Heart right ventricle (tissue), 16 donors: ENCODE measurements at places on chromosomes 3 and 15. TPM values are rescaled to one million over a fixed set of nuclear protein-coding genes. Genes with fewer than 3 reads are reported as not detected.

DNA sequence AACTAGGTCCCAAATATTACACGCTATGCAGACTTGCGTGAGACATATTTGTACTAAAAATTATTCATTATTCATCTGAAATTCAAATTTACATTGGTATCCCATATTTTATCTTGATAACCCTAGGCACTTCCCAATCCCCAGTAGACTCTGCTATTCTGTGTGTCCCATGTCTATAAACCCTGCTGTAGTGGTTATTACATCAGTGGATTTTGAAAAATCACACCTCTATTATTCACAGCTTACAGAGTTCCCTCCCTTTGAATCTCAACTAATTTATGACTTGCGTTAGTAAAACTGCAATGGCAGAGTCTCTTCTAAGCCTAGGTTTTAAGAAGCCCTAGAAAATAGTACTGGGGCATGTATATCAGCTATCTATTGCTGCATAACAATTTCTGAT, 54.3 kb downstream of the TRIM69 start:
- DNase-seq, result no peak

Gene HLTF
- 4.5 TPM for polyA plus RNA-seq

DNA sequence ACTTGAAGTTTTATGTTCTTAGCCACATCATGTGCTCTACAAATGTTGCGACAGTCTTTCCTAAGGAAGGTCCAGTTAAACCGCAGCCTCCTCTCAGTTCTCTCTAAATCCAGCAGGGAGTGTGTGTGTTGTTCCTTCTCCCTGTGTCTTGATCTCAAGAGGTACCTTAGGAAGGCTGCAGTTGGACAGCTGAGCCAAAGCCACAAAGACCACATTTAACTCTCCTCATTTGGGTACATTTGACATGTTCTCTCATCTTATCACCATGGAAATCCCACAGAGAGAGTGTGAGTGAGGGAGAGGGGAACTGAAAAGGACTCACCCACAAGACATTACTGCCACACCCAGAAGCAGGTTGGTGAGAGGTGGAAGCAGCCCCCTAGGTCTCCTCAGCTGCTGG, 79.5 kb downstream of the CD200R1L start:
- DNase-seq, result no peak

Gene OR4M2
- not detected for polyA plus RNA-seq

Gene SEC62
- polyA plus RNA-seq, result 34.1 TPM

Gene GOLGA6A
- not detected for polyA plus RNA-seq

GRCh38 chr3:16051691-16052090, 122.8 kb upstream of the GALNT15 start:
- DNase-seq, result no peak

Gene LAMB2
- 423 TPM for polyA plus RNA-seq

- DNase-seq, result no peak
These were observed 80.1 kb upstream of the TRIM42 start for GRCh38 chr3:140597792-140598191.

DNA sequence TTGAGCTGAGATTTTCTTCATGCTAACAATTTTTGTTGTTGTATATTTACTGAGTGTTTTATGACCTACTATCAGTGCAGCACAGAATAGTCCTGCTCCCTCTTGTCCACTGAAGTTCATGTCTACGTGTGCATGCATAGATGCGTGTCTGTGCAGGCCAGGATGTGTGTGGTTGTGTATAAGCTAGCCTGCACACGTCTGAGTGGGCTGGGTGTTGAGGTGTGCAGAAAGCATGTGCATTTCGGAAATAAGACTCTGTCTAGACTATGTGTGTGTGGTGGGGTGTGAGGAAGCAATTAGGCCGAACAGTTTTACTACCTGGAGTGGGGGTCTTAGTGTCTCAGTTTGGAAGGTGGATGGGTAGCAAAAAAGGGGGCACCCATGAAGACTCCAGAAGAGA, 39.2 kb downstream of the ATP2B2 start:
- DNase-seq, result no peak

Gene CLCN2
- 1.6 TPM for polyA plus RNA-seq

GRCh38 chr3:195257454-195258448, 13.2 kb downstream of the XXYLT1 start:
- no peak for DNase-seq

DNA sequence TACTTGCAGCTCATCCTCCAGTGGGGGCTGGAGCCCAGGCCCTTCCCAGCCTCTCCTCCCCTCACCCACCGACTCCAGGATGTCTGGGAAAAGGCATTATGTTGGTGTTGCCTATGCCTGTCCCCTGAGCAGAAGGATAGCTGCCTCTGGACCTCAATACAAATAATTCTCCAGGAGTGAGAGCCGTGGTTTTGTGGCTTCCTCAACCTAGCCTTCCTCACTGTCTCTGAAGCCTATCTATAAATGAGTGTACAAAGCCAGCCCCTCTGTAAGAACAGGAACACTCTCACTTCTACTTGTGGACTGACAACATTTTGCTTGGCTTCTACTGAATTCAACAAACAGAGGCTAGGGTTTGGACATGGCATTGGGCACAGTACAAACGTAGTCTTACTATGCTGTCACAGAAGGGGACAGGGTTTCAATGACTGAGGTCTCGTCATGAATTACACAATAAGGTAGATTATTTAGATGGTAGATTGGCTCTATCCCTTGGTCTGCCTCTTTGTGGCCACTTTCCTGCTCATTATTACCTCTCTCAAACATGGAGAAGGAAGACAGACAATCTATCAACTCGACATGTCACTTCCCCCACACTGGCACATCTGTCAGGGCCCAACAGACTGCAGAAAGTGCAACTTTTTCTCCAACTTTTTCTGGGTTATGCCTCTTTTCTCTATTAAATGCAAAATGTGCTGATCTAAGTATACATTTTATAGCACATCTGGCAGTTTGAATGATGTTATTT, 82.8 kb upstream of the MEX3B start:
- DNase-seq, result no peak

Gene NR2F2
- 22.9 TPM for polyA plus RNA-seq

- no peak for DNase-seq
These were observed 270.0 kb upstream of the PEX5L start for GRCh38 chr3:180306691-180307090.

DNA sequence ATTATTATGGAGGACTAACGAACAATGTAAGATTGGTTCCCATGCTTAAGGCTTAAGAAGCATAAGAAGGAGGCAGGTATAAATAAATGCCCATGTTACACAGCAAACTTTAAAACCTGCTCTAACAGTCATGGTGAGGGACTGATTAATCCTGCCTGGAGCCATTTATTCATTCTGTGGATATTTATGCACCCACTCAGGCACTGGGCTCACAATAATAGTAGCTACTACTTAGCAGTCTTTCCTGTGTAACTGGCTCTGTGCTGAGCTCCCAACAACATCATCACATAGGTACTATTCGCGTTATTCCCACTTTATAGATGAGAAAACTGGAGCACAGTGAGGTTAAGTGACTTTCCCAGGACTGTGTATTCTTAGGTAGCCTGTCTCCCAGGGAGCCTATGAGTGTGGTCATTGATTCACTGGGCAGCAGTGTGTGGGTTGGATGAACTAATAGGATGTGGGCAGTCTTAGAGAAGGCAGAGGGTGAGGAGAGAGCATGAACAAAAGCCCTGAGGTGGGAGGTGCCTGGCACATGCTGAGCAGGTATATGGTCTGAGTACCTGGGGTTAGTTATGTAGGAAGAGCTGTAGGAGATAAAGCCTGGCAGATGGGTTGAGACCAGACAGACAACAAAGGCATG, 44.1 kb upstream of the UMPS start:
- DNase-seq, result no peak

DNA sequence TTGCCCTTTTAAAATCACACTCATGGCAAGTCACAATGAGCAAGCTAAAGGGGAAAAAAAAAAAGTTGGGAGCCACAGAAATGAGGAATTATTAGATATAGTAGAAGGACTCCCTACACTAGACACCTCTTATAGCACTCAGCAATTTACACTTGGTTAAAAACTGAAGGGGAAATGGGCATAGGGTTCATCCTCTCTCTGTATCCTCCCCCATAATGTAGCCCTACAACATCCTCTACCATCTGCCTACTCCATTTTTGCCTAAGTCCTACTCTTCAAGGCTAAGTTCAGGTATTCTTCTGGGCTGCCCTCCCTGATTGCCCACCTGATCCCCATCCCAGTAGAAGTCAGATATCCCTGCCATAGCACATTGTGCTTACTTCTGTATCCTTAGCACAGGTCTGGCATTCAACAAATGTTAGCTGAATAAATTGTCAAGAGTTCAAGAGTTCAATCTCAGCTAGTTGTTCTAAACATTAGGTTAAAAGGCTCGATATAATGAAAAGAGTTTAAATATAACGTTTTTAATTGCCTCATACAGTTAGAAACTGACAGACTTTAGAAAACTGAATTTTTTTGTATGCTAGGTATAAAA, 14.5 kb downstream of the SETD2 start:
- DNase-seq, result no peak

Gene ICE2
- 16.4 TPM for polyA plus RNA-seq

GRCh38 chr3:58784888-58785287, 118.3 kb upstream of the FAM3D start:
- no peak for DNase-seq

DNA sequence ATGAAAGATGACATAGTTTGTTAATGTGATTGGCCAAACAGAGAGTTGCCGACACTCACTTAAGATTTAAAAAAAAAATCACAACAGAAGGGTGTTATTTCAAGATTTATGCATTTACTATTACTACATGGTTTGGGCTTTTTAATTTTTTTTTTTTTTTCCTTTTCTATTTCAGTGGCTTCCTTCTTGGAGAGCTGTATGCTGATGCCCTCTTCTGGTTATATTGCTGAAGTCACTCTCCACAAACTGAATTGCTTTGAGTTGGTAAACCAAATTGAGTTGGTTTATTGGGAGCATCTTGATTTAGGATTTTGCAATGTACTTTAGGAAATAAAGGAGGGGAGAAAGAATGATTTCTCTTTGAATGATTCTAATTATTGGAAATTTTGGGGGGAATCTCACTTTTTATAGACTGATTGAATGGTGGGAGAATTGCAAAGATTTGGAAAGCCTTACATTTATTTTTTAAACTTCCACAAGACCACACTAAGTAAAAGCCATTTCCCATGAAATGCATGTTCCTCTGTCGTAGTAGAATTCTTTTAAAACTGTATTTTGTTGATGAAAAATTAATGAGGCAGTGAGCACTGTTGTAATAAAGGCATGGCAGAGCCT, 186.6 kb upstream of the FEZF2 start:
- no peak for DNase-seq

- no peak for DNase-seq
These were observed at the start of gene C3orf49 for GRCh38 chr3:63819151-63819398. Gene C3orf49 (plus strand): TSS chr3:63819299. CDS start chr3:63819472, 173 bp downstream.

- DNase-seq, result no peak
These were observed 158.7 kb upstream of the UBE3A start for GRCh38 chr15:25597571-25597970.

DNA sequence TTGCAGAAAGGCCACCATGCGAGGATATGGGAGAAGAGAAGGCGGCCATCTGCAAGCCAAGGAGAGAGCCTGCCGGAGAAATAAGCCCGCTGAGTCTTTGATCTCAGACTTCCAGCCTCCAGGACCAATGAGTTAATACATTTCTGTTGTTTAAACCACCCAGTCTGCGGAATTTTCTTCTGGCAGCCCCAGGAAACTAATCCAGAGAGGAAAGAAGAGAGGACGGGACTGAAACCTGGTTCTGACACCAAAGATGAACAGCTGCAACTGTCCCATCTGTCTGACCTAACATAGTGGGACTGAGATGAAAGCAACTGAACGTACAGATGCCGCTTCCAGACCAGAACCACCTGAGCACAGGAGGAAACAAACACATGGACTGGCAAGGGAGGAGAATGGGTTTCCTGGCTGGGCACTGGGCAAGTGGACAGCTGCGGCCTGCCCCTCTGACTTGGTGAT, 32.3 kb downstream of the VGLL4 start:
- DNase-seq, result no peak

- no peak for DNase-seq
These were observed 24.3 kb downstream of the OXNAD1 start for GRCh38 chr3:16289144-16289889.

Gene TADA3
- polyA plus RNA-seq, result 51.4 TPM

GRCh38 chr3:109313061-109313460, 3.3 kb downstream of the DPPA2 start:
- DNase-seq, result no peak

DNA sequence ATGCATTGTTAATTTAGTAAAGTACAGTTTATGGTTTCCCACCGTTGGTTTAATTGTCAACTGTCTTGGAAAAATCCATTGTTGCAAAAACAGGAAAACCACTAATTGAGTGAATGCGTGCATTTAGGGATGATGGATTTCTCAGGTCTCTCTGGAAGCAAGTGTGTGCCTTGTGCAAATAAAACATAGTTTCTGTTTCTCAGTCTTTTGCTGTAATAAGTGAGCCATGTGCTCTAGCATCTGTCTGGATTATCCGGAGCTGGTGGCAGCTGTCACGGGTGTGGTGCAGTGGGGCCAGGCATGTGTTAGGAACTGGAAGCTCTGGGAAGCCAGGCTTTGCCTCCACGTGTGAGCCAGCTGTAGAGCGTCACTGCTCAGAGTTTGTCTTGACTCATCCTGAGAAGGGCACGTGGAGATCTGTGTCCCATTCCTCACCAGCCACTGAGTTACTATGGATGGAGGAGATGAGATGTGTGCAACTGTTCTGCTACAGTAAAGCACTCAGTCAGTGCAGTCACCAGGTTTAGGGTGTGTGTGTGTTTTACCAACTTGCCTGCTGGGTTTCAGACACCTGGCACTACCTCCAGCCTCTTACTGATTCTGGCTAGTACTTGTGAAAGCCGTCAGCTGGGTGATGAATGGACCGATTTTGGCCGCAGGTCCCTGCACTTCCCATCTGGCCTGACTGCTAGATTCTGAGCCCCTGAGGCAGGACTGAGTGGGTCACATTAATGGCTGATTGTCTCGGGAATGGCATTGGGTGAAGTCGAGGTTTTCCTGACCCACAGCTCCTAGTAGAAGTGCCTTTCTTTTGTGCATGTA, 7.2 kb downstream of the APBA2 start:
- DNase-seq, result no peak

- no peak for DNase-seq
These were observed 74.8 kb upstream of the P2RY1 start for GRCh38 chr3:152760024-152760563.

GRCh38 chr3:30996467-30996866, 102.0 kb upstream of the GADL1 start:
- no peak for DNase-seq

Gene CFAP100
- not detected for polyA plus RNA-seq
